ENCODE measurements at places on chromosomes 4 and X. TPM values are rescaled to one million over a fixed set of nuclear protein-coding genes. Genes with fewer than 3 reads are reported as not detected.

CYP4V2 gene
- total RNA-seq: 16.8 TPM

GABRE gene
- total RNA-seq: not detected

CXorf65 gene
- total RNA-seq: 25.3 TPM

CT45A9 gene
- not detected for total RNA-seq

PRDM5 gene
- not detected for total RNA-seq

GABRG1 gene
- not detected for total RNA-seq

ADGRL3 gene
- not detected for total RNA-seq

ATP8A1 gene
- total RNA-seq: 21.1 TPM

XAGE5 gene
- not detected for total RNA-seq

CNKSR2 gene
- total RNA-seq: 10.3 TPM

RTL3 gene
- total RNA-seq: not detected

GLRA3 gene
- total RNA-seq: not detected
